ENCODE measurements at places on chromosomes 7 and 10.

DNA sequence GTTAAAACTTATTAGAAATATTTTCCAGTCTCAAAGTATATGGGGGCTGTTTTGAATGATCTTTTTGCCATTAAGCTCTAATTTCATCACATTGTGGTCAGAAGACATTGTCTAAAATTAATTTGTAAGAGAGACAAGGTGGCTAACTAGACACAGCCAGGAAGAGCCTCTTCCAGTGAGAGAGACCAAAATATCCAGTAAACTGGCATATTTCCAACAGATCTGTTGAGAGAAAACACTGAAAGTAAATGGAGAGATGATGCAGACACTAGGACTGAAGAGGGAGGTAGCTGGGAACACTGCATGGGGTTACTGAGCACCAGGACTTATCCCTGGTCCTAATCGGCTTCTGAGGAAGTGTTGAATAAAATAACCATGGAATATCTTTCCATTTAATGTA lies 101.5 kb upstream of the TAS2R16 start:
- no peak for DNase-seq

- DNase-seq: no peak
Measured at GRCh38 chr7:20825555-20825954, 38.9 kb upstream of the SP8 start.

DNA sequence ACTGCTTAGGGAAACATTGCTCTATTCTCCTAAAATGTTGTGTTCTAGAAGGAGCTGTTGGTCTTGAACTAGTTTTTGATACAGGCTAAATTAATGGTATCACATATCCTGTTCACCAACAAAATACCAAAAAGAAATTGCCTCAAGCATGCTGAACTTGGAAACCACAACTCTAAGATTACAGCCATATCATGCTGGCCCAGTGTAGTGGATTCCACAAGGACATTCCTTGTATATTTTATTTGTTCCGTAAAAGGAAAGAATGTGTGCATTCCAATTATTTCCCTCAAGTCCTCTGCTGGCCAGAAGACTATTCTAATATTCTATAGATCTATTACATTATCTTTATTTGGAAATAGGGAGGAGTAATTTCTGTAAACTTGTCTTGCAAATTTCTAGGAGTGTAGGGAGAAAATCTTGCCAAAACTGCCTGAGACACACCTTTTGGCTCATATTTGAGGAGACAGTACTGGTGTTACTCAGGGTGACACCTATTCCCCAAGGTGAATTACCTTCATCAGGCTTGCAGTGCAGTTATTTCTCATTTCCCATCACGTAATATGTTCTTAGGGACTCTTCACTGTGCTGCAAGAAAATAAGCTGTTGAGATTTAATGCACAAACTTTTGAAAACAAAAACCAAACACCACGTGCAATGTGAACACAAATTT lies 1.9 kb upstream of the NEBL start:
- no peak for DNase-seq

DNA sequence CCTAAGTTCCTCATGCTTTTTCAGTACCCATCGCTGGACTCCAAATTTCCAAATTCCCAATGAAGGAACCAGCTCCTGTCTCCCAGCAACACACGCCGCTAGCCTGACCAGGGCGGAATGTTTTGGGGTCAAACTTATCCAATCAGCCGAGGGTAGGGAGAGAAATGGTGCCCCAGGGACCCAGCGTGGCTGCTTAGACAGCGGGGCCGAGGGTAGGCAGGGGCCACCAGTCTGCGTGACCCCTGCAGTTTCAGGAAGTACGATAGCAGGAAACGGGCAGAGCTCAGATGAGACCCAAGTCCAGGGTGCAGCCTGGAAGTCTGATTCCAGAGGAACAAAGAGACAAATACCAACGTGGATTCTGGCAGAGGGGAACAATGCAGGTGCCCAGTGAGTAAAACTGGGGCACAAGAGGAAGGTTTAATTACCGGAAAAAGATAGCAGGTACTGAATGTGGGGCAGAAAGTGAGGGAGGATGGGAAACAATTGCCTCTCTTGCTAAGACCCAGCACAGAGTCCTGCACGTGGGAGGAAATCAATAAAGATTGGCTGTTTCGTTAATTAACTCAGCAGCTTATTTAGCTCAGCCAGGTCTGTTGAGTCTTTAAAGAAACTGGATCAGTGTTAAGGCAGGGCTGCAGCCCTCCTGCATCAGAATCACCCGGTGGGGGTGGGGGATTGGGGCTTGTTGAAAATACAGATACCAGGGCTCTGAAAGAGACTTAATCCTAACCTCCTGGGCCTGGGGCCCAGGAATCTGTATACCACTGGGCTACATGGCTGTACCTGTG lies 50.4 kb upstream of the NFE2L3 start:
- DNase-seq: peak; percentile 38

- no peak for DNase-seq
Measured at GRCh38 chr7:149727053-149727898, 46.1 kb downstream of the ZNF467 start.

DNA sequence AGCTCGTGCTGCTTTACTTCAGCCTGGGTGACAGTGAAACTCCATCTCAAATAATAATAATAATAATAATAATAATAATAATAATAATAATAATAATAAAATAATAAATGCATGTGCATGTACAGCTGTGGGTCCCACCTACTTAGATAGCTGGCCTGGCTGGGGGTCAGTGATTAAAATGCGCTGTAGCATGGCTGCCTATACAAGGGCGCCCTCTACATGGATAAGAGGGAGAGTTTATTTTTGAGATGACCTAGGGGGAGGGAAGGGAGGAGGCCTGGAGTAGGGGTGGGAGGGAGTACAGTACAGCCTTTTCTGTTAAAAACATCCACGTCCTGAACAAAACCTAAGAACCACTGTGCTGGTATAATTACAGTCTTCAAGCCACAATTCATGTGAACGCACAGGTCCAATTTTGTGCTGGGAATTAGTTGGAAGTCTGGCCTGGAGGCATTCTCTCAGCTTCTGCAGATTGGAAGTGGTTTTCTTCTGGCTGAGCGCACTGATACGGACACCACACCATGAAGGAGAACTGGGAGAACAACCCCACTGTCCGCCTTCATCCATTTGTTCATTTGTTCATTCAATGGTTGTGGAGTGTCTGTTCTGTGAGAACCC lies 146.5 kb downstream of the TMEM178B start:
- DNase-seq: peak; percentile 31

- DNase-seq: no peak
Measured at GRCh38 chr10:121406823-121407545, 191.3 kb downstream of the FGFR2 start.

DNA sequence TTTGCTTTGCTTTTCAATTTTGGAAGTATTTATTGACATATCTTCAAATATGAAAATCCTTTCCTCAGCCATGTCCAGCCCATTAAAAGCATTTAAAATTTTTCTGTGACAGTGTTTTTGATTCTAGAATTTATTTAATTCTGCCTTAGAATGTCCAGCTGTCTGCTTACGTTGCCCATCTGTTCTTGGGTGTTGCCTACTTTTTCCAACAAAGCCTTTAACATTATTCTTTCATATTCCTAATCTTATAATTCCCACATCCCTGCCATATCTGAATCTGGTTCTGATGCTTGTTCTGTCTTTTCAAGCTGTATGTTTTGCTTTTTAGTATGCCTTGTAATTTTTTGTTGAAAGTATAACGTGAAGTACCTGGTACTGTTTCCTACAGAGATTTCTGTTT lies 204.7 kb upstream of the VSTM2A start:
- DNase-seq: no peak

DNA sequence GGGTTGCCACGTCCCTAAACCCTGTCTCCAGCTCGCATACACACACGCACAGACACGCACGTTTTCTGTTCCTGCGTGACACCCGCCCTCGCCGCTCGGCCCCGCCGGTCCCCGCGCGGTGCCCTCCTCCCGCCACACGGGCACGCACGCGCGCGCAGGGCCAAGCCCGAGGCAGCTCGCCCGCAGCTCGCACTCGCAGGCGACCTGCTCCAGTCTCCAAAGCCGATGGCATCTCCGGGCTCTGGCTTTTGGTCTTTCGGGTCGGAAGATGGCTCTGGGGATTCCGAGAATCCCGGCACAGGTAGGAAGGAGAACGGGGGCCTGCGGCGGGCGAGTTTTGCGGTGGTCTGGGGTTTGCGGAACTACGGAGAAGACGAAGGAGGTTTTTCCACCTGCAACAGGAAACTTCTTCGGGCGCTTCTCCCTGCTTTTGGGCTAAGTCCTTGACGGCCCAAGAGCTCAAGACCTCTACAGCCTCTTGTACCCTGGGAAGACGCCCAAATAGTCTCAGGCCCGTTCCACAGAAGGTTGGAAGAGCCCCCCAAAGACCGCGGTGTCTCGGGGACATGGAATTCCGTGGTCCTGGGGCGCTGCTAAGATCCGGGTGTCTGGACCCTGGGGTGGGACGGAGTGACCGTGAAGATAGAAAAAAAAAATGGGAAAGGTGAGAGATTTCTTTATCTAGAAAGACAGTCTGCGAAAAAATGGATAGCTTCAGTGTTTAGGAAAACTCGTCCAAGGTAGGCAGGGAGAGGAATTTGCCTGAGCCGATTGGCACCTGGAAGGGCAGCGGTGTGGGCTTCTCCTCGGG lies at the start of gene GAD2:
GAD2 (plus strand) TSS at position 190 of the 811 bp plus-strand sequence; CDS start at position 226, 36 bp downstream.
- DNase-seq: no peak

GRCh38 chr7:159253657-159254056 lies 109.0 kb upstream of the VIPR2 start:
- no peak for DNase-seq

DNA sequence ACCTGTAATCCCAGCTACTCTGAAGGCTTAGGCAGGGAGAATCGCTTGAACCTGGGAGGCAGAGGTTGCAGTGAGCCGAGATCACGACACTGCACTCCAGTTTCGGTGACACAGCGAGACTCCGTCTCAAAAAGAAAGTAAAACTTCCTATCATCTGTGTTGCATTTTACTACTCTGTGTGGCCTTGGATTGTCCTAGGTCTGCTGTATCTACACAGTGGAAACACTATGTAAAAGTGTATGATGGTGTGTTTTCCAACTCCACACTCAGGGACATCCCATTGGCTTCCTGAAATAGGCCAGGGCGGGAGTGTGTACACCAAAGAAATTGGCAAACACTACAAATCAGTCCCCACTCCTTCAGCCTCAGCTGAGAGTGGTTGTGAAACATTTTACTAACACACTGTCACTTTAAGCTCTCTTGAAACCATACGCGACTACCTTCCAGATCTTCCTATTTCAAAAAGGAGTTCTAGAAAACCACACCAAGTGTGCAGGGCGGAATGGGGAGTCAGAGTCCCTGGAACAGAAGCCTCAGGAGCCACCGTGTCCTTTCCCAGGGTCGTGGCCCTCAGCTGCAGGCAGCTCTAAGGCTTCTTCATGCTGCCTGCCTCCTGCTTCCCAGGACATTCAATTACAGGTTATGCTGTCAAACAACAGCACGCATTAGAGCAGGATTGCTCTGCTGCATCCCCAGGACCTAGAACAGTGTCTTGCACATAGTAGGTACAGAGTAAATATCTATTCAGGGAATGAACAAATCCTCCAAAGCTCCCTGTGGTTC lies 275.4 kb downstream of the PARD3 start:
- peak; percentile 87 for DNase-seq

- DNase-seq: peak; percentile 44
Measured at GRCh38 chr10:104925232-104925851, 284.3 kb downstream of the SORCS3 start.

GRCh38 chr7:71210220-71210619 lies 78.3 kb downstream of the GALNT17 start:
- DNase-seq: no peak

All from lung (tissue), 17 donors.